ENCODE measurements at places on chromosomes 4 and X.

GRCh38 chrX:43728966-43729365, 72.9 kb downstream of the MAOA start:
- no peak for DNase-seq

DNA sequence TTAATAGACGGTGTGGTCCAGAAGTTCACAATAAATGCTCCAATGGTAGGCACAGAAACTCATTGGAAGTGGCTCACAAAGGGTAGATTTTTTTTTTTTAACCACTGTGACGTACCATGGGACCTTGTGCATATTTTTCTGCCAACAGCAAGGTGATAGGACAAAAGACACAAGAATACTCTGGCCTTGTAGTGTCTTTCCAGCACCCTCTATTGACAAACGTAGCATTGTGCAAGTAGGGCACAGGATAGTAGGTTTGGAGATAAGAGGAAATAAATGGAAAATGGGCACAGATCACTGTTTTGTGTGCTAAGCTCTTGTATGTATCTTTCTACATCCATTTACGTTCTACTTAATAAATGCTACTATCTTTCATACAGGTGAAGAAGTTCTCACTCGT, 2054.9 kb downstream of the PCDH7 start:
- no peak for DNase-seq

- no peak for DNase-seq
Observed at GRCh38 chr4:185282968-185283367, 73.6 kb downstream of the SNX25 start.

GRCh38 chrX:154531626-154532025, 15.0 kb downstream of the G6PD start:
- no peak for DNase-seq

DNA sequence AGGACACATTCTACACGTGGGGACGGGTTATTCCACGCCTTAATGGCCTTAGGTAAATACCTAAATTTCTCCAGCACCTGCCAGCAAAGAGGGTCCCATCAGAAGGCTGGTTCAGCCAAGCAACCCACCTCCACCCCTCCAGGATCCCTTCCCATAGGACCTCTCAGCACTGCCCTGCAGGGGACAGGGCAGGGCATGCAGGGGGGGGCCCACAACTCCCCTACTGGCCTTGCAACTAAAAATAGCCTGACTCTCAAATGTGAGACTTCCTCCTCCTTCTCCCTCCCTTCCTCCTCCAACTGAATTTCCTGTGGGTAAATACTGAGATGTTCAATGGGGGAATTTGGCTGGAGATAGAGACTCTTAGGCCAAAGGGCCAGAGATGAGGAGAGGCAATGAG, 6.3 kb downstream of the LAS1L start:
- no peak for DNase-seq

DNA sequence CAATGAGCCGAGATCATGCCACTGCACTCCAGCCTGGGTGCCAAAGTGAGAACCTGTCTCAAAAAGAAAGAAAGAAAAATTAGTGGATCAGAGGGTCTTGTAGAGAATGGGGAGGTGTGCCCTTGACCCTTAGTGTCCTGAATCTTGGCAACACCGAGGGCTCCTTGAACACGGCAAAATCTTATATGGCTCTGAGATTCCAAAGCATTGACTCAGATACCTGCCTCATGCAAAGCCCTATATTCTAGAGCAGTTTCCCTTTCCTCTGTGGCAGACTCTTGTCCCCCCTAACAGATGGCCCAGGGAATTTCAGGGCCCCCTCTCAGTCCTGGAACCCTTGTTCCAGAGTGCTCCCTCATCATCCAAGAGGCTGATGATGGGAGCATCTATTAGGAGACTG, 6.8 kb downstream of the CLDN2 start:
- no peak for DNase-seq

- peak; percentile 23 for DNase-seq
Observed at GRCh38 chr4:153205757-153206156, 1.5 kb downstream of the TRIM2 start.

DNA sequence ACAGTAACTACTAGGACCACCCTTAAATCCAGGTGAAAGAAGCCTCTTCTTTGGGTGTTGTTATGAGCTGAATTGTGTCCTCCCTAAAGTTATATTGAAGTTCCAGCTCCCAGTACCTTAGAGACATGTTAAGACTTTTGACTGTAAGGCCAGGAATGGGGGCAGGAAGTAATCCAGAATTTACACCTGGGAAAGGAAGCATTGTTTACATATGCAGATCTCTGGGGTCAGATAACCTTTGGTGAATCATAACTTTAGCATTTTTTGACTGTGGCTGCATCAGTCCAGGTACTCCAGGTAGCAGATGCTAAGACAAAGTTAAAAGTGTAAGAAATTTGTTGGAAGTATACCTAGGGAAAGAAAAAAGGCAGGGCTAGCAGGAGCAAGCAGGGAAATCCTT, 104.9 kb upstream of the CENPE start:
- DNase-seq, result no peak

GRCh38 chr4:157575339-157575738, 354.8 kb downstream of the GRIA2 start:
- DNase-seq, result no peak

DNA sequence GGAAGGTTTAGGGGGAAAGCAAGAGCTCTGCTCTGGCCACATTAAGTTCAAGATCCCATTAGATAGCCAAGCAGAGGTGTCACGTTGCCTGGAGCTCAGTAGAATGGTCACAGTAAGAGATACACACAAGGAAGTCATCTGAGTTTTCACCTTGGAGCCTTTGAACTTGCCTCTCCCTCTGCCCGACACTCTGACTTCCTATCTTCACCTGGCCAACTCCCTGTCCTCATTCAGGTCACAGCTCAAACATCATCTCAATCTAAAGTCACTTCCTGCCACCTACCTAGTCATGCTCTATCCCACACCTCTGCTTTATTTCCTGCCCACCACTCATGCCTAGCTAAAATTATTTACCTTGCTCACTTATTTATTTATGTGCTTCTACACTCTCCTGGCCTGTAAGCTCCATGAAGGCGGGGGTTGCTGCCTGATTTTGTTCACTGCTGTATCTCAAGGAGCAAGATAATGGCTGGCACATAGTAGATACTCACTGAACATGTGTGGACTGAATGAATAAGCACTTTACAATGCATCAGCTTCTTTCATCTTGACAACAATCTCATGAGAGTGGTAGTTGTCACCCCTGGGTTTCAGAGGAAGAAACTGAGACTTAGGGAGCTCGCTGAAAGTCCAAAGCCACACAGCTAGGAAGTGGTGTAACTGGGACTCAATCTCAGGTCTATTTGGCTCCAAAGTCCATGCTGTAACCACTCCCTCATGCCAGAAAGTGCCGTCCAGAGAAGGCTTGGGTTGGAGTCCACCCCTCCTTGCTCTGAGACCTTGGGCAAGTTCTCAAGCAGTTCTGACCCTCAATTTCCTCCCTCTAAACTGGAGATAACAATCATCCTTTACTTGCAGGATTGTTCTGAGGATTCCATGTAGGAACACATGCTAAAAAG, 40.3 kb downstream of the EFNB1 start:
- no peak for DNase-seq

- no peak for DNase-seq
Observed at GRCh38 chr4:76200771-76201231, 12.8 kb downstream of the SCARB2 start.

DNA sequence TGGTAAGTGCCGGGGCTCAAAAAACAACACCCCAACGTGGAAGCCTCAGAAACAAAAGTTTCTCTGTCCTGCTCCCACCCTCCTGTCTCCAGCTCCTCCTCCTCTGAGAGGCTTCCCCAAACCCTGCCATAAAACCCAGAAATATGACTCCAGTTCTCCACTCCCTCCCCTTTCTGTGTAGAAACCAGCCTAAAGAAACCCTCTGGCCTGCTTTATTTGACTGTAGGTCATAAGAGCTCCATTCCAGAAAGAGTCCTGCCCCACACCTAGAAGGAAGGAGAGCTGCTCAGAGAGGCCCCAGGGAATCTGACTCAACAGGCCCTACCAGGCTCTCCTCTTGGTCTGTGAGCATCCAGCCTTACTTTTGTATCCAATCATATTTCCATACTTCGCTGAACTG, 872 bp upstream of the S100P start:
- DNase-seq, result no peak

- no peak for DNase-seq
Observed at GRCh38 chr4:69830560-69831269, 29.2 kb downstream of the SULT1E1 start.

DNA sequence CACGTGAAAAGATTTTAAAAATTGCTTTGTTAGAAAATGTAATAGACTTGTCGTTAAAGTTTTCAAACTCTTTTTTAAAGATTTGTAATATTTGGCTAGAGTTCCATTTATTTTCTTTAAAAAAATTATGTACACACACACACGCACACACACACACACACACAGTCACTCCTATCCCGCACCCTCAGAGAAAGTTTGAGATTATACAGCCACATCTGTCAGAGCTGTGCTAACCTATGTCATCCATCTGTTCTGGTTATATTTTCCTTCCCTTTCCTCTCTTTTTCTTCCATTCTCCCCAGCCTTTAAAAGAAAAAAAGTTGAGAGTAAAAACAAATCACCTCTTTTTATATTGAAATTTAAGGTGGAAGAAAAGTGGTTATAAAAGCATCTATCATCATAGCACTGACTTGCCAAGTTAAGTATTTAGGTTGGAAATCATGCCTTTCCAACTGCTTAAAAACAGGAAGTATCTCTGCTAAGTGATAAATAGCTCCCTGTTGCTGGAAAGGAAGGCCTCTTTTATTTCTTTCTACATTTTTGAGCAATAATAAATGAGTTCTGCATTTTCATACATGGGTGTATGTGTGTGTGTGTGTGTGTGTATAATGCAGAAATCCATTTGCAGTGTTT, 163.3 kb upstream of the SPRY1 start:
- no peak for DNase-seq

DNA sequence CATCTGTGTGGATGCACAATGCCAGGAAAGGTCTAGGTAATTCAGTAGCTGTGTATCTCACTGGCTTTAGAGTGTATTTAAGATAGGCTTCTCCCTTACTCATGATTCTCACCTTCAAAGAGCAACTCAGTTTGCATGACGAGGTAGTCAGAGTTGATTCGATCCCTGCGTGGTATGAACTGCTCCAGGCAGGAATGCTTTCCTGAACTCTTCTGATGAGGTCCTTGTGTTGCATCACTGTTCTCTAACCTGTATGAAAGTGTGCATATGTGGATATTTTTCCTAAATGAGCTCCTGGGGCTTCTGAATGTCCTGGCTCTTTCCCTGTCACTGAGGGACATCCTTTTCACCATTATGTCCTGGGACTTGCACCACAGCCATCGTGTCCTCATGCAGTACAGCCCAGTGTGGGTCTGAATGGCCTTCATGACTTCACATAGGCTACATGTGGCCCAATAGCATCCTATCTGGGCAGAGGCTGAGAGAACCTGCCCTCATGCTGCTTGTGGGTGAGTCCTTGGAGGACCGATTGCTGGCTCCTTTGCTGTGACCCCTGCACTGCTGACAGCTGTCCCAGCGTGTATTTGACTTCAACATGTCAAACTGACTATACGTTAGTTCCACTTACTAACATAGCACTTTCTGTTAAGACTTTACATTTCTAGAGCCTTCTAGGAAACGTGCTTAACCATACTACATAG, 65.3 kb upstream of the WDR1 start:
- no peak for DNase-seq

DNA sequence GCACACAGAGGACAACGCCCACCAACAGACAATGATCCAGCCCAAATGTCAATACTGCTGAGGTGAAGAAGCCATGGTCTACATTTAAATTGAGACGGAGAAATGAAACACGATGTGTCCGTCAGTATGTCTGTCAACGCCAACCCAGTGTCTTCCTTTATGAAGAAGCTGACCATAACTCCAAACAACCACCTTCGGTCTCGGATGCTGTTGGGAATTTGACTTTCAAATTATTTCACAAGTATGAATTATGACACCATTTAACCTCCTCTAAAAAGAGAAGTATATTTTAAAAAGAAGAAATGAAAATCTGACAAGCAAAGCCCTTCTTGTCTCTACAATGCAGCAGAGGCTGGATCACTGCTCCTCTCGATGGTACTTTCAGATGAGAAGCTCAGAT, 123.7 kb upstream of the MAP3K15 start:
- no peak for DNase-seq

Data from activated CD4-positive, alpha-beta T cell treated with anti-CD3 and anti-CD28 coated beads, Interleukin-2, amount 50 U/mL, for 24 hours (primary cell).